ENCODE measurements at places on chromosomes 3 and 15.

- DNase-seq, result no peak
Measured at GRCh38 chr3:192409838-192410683, 317.3 kb downstream of the FGF12 start.

DNA sequence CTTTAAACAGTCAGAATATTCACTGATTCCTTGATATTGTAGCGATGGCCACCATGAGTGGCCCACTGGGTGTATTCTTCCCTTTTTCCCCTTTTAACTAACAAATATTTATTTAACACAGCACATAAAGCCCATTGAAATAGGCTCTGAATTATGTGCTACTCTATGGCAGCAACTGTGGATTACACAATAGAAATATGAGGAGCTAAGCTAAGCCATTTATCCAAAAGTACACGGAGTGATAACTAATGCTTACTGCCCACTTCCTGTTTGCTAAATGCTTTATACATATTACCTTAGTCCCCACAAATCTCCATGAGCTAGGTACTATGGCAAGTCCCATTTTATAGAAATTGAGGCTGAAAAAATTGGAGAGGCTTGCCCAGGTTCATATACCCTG is 17.9 kb downstream of the ILDR1 start:
- DNase-seq, result no peak

GRCh38 chr3:60417576-60417975 is 833.7 kb downstream of the FHIT start:
- DNase-seq, result no peak

- no peak for DNase-seq
Measured at GRCh38 chr3:140167600-140168281, 232.8 kb downstream of the CLSTN2 start.

DNA sequence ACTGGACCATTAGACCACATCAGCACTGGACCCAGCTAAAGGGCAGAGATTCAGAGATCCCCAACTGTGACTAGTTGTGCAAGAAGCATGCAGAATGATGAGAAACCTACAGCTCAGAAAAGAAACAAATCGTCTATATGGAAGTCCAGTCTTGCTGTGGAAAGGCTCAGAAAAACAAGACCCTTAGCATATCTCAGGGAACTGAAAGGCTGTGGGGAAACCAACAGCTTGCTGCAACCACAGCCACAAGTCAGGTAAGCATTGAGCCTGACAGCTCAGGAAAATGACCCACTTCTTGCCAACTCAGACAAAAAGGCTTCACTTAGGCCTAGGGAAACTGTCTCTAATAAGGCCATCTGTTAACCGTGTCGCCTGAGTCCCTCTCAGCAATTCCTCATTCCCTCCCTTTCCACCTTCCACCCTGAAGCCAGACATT is 145.6 kb downstream of the LSAMP start:
- DNase-seq, result no peak

- DNase-seq, result peak; percentile 63
Measured at GRCh38 chr3:40179016-40179415, 130.5 kb upstream of the EIF1B start.

GRCh38 chr3:149816986-149817385 is 4.0 kb downstream of the RNF13 start:
- DNase-seq, result no peak

- no peak for DNase-seq
Measured at GRCh38 chr3:147030274-147030673, 376.1 kb downstream of the ZIC4 start.

GRCh38 chr15:80999623-81000036 is 1.1 kb upstream of the TLNRD1 start:
- DNase-seq, result no peak

GRCh38 chr3:71930056-71930991 is 145.4 kb upstream of the PROK2 start:
- DNase-seq, result peak; percentile 21

DNA sequence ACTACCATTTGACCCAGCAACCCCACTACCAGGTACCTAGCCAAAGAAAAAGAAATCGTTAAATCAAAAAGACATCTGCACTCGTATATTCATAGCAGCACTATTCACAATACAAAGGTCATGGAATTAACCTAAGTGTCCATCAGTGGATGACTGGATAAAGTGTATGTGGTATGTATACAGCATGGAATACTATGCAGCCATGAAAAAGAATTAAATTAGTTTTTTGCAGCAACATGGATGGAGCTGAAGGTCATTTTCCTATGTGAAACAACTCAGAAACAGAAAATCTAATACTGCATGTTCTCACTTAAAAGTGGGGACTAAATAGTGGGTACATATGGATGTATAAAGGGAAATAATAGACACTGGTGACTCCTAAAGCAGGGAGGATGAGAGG is 175.2 kb downstream of the ZIC4 start:
- DNase-seq, result no peak

DNA sequence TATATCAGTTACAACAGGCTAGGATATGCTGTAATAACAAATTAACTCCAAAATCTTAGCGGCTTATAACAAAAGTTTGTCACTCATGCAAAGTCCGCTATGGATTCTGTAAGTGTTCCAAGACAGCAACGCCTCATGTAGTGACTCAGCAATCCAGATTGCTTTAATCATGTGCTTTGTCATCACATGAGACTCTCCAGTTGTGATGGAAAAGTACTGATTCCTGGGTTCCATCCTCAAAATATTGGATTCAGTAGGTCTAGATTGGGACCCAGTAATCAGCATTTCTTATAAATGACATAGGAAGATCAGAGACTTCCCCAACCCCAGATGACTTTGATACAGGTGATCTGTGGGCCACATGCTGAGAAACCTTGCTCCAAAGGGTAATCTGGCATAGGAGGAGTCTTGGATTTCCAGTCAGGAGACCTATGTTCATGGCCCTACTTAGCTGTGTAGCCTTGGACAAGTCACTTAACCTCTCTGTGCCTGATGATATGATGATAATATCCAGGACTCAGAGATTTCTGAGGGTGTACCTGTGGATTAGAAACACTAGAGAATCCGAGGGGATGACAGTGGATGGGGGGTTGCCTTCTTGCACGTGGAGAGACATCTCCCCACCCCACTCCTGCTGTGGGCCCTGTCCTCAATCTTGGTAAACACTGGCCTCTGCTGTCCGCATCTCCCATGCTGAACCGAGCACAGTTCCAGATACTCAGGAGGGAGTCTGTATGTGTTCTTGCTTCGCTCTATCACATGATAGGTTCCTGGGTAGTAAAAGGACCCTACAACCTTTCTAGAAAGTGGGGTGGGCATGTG is 65.5 kb downstream of the CORO2B start:
- no peak for DNase-seq

DNA sequence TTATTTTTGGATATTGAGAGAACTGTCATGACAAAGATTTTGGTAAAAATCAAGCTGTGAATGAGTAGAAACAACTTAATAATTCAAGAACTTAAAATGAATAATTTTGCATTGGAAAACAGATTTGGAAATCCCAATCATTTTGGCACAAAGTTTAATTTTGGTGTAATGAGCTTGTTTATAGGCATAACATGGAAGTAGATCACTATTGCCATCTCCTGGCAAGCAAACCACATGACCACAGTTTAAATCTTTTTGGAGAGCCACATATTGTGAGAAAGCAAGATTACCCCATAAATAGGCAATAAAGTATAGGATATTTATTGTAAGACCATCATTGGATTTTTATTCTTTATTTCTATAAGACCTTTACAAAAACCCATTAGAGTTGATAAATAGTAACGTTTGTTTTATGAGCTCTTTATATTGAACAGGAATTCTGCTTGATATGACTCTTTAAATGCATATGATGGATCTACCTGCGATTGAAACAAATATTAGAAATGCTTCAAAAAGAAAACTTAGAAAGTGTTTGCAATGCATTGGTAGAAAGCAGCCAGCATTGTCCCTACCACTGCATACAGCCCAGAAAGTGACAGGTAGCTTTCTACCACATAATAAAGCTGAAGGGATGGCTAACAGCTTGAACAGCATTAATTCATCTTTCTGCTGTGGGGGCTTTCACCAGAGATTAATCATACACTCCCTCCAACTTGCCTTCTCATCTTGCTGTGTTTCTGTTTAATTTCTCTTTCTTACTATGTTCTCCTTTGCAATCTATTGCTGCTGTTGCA is 766.8 kb downstream of the TBL1XR1 start:
- DNase-seq, result no peak

GRCh38 chr15:72706266-72706665 is 20.3 kb downstream of the BBS4 start:
- no peak for DNase-seq

GRCh38 chr15:88454867-88455810 is 12.0 kb downstream of the MRPL46 start:
- no peak for DNase-seq

DNA sequence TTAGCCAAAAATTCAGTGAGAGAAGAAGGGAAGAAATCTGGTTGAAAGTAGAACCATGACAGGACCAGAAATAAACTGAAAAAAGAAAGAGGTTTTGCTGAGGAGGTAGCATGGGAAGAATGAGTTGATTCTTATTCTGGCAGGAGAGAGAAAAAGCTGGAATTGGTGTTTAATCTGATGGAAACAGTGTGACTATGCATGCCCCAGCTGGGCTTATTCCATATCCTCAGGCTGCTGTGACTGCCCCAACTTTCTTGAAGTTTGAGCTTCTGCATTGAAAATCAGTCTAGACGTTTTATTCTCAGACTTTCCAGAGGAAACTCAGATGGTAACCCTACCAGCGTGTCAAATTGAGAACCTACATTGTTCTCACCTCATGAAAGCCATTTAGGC is 352.5 kb upstream of the DCBLD2 start:
- DNase-seq, result no peak

GRCh38 chr3:42031808-42032480 is 59.2 kb upstream of the TRAK1 start:
- no peak for DNase-seq

DNA sequence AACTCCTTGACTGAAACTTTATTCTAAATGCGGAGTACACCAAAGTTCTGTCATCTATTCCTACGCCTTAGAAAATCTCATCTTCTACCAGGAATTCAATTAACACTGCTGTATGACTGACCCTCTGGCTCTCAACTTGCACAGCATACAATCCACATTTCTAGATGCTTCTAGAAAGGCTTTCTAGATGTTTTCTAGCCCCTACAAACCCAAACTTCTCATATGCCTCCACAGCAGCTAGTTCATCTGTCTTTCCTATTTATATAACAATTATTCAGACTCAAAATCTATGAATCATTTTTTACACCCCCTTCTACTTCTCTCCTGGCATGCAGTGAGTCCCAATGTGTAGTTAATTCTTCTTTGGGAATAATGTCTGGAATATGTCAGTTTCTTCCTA is 13.2 kb downstream of the INO80 start:
- no peak for DNase-seq

- no peak for DNase-seq
Measured at GRCh38 chr3:28139967-28140634, 101.3 kb upstream of the CMC1 start.

GRCh38 chr3:19272296-19272695 is 124.0 kb downstream of the KCNH8 start:
- DNase-seq, result no peak

DNA sequence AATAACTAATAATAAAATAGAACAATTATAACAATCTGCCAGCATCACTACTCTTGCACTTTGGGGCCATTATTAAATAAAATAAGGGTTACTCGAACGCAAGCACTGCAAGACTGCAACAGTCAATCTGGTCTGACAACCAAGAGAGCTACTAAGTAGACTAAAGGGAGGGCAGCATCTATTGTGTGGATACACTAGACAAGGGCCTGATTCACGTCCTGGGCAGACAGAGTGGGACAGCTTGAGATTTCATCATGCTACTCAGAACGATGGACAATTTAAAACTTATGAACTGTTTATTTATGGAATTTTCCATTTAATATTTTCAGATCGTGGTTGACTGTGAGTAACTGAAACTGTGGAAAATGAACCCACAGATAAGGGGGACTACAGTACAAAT is 39.5 kb downstream of the TNIK start:
- DNase-seq, result no peak

DNA sequence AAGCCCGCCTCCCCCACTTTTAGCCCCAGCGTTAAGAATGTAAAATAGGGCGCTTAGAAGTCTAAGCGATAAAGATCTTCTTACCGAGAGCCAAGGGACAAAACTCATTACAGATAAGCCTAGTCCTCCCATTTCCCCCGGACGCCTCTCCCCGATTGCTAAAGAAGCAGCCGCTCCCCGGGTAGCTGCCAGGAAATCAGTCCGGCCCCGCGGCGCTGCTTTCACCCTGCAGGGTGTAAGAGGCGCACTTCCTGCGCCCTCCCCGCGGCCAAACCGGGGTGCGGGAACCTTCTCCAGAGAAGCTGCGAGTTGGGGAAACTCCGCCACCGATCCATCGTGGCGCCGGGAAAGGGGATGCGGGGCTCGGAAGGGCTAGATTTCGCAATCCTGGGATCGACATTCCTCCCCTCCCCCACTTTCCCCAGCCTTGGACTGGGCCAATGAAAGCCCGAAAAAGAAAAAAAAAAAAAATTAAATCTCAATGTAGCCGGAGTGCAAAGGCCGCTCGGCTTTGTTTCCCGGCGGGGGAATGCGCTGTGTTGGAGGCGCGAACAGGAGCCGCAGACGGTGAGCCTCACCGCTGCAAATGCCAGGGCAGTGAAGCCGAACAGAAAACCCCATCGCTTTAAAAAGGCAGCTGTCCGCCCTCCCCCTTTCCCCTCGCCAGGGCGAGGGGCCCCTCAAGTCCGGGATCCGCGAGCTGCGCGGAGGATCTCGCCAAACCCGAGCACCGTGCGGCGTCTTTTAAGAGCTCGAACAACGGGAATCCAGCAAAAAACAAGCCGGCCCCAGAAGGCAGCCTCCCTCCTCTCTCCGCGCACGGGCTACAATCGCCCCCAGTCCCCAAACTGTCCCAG is 626 bp upstream of the PTPRG start:
- DNase-seq, result no peak

- no peak for DNase-seq
Measured at GRCh38 chr15:64134345-64134829, 17.1 kb upstream of the SNX22 start.

DNA sequence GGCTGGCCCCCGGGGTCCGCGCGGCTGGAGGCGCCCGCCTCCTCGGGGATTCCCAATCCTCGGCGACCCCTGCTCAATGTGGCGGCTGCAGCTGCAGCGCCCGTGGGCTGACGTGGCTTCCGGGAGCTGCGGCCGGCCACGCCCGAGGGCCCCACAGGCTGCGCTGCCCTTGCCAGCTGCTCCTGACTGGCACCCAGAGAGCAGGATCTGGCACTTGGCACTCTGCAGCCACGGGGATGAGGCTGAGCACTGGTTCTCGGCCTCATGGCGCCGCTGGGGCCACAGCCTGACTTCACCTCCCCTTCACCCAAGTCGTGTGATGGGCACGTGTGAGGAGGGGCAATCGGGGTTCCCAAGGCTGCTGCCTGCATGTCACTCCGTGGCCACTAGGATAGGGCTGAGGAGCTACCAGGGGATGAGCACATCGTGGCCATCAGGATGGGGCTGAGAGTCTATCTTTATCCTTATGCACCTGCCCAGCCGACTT is 267.8 kb upstream of the FRG2C start:
- no peak for DNase-seq

GRCh38 chr3:65230261-65231139 is 542.7 kb upstream of the ADAMTS9 start:
- no peak for DNase-seq

All from natural killer cell (primary cell).